ENCODE measurements at places on chromosomes 12 and 14.

- no peaks in the 10 kb centered on the region for H3K4me1 ChIP-seq
- H3K27me3 ChIP-seq, result peaks cover 37% of the 10 kb centered on the region
- H3K4me3 ChIP-seq, result no peak overlapping the region
- no peaks in the 10 kb centered on the region for H3K36me3 ChIP-seq
- no peak overlapping the region for H3K27ac ChIP-seq
Observed at GRCh38 chr12:29608581-29608980, 111.1 kb upstream of the OVCH1 start.

GRCh38 chr12:29024117-29024516, 125.0 kb upstream of the FAR2 start:
- no peaks in the 10 kb centered on the region for H3K36me3 ChIP-seq
- no peak overlapping the region for H3K4me3 ChIP-seq
- H3K27ac ChIP-seq, result no peak overlapping the region
- peaks cover 18% of the 10 kb centered on the region for H3K27me3 ChIP-seq

DNA sequence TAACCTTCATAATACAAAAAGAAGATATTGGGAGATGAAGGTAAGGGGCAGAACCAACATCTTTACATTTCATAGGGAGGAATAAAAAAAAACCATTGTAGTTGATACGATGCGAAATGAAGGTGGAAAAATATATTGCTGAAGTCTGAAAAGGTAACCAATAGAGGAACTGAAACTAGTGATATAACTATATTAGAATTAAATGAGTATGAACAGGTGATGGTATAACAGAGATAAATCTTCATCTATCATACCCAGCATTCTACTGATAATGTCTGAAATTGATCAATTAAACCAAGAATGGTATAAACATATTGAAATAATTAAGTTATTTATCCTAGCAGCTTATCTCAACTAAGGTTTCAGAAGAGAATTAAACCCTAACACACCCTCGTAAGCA, 332.1 kb downstream of the NELL2 start:
- H3K4me3 ChIP-seq, result no peak overlapping the region
- H3K27me3 ChIP-seq, result no peaks in the 10 kb centered on the region
- H3K36me3 ChIP-seq, result no peaks in the 10 kb centered on the region

GRCh38 chr12:26713885-26714383, 119.1 kb downstream of the ITPR2 start:
- H3K27ac ChIP-seq, result no peak overlapping the region
- H3K36me3 ChIP-seq, result peaks cover 8% of the 10 kb centered on the region
- peaks cover 4% of the 10 kb centered on the region for H3K4me1 ChIP-seq
- DNase-seq, result no peak

GRCh38 chr12:12715128-12715458, 2.1 kb upstream of the CDKN1B start:
- H3K4me1 ChIP-seq, result peaks cover 42% of the 10 kb centered on the region
- no peaks in the 10 kb centered on the region for H3K27me3 ChIP-seq
- peak overlapping the region; percentile 100 for H3K27ac ChIP-seq
- peaks cover 61% of the 10 kb centered on the region for H3K36me3 ChIP-seq

GRCh38 chr14:78143489-78144145, 26.6 kb upstream of the NRXN3 start:
- no peak for DNase-seq
- H3K27me3 ChIP-seq, result no peaks in the 10 kb centered on the region
- no peak overlapping the region for H3K27ac ChIP-seq
- H3K4me1 ChIP-seq, result no peaks in the 10 kb centered on the region
- H3K4me3 ChIP-seq, result no peak overlapping the region

DNA sequence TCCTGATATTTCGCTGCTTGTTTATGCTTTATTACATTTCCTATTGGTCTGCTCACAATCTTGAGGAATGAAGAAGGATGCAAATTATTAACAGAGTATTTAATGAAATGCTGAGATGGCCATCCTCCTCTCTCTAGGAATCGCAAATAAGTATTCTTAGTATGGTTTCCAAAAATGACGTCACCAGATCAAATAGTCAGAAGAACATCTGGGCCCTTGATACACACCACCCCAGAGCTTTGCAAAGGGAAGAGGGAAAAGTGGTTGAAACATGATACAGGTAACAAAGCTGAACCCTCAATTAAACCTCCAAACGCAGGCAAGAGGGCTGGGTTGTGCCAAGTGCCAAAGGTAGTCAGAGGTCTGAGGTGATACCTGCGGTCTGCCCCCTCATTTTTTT, 107.3 kb downstream of the BCL11B start:
- H3K4me1 ChIP-seq, result peaks cover 30% of the 10 kb centered on the region
- H3K36me3 ChIP-seq, result peaks cover 23% of the 10 kb centered on the region
- no peaks in the 10 kb centered on the region for H3K27me3 ChIP-seq
- no peak for DNase-seq
- H3K4me3 ChIP-seq, result no peak overlapping the region
- no peak overlapping the region for H3K27ac ChIP-seq

GRCh38 chr12:131923260-131923659, 5.8 kb upstream of the PUS1 start:
- H3K36me3 ChIP-seq, result peaks cover 31% of the 10 kb centered on the region
- no peak overlapping the region for H3K27ac ChIP-seq
- H3K4me1 ChIP-seq, result peaks cover 10% of the 10 kb centered on the region
- H3K4me3 ChIP-seq, result no peak overlapping the region

GRCh38 chr12:64670919-64671639, 60.8 kb downstream of the RASSF3 start:
- peaks cover 34% of the 10 kb centered on the region for H3K36me3 ChIP-seq
- no peak for DNase-seq
- H3K27ac ChIP-seq, result peak overlapping the region; percentile 89
- peak overlapping the region; percentile 86 for H3K4me3 ChIP-seq

DNA sequence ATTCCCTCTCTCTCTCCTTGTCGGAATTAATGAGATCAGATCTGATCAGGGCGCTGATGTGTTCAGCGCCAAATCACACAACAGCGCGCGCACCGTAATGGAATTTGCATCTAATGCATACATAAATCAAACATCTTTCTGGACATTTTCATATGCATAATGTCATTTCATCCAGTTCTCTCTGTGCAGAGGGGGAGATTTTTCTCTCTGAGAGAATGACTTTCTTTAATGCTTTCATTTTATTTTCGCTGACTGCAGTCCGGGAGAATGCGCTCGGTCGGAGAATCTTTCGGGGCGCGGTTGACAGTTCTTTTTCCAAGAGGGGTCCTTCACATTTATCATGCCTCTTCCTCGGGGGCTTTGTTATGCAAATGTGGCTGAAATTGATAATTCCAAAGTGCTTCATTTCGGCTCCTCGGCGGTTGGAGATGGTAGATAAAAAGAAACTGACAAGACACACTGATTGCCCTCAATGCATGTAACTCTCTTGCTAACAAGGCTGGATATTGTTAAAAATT, 615.9 kb downstream of the VRK1 start:
- H3K27ac ChIP-seq, result no peak overlapping the region
- H3K27me3 ChIP-seq, result no peaks in the 10 kb centered on the region
- H3K4me1 ChIP-seq, result peaks cover 11% of the 10 kb centered on the region
- DNase-seq, result no peak
- no peak overlapping the region for H3K4me3 ChIP-seq
- peaks cover 4% of the 10 kb centered on the region for H3K36me3 ChIP-seq

DNA sequence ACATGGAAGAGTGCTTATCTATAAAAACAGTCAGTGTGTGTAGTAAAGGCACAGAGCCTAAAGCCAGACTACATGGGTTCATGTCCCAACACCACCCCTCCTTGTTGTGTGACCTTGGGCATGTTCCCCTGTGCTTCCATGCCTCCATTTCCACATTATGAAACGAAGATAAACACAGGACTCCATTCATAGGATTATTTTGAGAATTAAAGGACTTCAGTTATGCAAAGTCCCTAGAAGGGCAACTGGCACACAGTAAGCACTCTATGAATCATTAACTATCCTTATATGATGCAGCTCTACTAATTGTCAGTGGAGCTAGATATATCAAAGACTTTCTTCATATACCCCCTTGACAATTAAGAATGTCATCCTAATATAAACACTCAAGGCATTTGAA, 17.8 kb downstream of the IFNG-AS1 start:
- H3K27me3 ChIP-seq, result no peaks in the 10 kb centered on the region
- H3K4me1 ChIP-seq, result peaks cover 21% of the 10 kb centered on the region
- H3K36me3 ChIP-seq, result peaks cover 4% of the 10 kb centered on the region
- H3K4me3 ChIP-seq, result no peak overlapping the region
- DNase-seq, result no peak

DNA sequence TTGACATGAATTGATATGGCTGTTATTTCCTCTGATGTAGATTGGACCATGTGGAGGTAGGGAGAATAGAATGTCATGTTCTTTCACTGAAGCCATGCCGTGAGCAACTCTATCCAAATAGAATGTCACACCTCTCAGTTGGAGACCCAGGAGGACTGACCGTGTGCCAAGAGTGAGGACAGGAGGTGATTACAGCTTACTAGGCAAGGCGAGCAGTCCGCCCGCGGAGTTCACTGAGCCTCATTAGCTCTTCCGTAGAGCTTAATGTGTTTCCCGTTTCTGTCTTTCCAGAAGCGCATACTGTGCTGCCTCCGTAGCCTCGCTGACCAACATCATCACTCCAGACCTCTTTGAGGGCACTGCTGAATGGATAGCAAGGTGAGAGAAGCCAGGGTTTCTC, 45.6 kb downstream of the FNTB start:
- H3K36me3 ChIP-seq, result peaks cover 24% of the 10 kb centered on the region
- DNase-seq, result no peak
- H3K4me1 ChIP-seq, result no peaks in the 10 kb centered on the region

GRCh38 chr12:106645465-106646330, 62.9 kb downstream of the RFX4 start:
- H3K4me3 ChIP-seq, result no peak overlapping the region
- DNase-seq, result no peak
- no peaks in the 10 kb centered on the region for H3K4me1 ChIP-seq
- H3K27ac ChIP-seq, result no peak overlapping the region
- H3K27me3 ChIP-seq, result peaks cover 23% of the 10 kb centered on the region
- H3K36me3 ChIP-seq, result no peaks in the 10 kb centered on the region

DNA sequence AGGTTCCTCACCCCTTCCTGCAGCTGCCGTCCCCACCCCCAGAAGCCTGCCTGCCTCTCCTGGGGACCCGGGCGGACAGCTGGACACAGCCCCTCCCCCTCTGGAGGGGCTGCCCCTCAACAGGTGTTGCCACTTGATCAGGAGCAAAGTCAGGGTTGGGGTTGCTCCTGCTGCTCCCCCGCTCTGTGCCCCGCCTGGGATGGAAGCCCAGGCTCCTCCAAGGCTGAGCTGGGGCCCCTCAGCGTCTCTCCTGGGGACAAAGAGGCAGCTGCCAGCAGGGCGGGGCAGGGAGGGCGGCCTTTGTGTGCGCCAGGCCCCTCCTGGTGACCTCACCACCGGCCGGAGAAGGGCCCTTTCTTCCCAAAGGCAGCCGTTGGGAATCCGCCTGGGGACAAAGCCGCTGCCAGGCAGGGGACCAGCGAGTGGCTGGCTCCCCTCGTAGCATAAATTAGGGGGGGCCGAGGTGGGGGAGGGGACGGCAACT, 13.7 kb downstream of the TRMT61A start:
- no peak overlapping the region for H3K27ac ChIP-seq
- H3K4me1 ChIP-seq, result no peaks in the 10 kb centered on the region
- DNase-seq, result no peak
- peaks cover 7% of the 10 kb centered on the region for H3K36me3 ChIP-seq

GRCh38 chr12:41288142-41288811, 100.2 kb downstream of the PDZRN4 start:
- H3K4me1 ChIP-seq, result no peaks in the 10 kb centered on the region
- H3K36me3 ChIP-seq, result no peaks in the 10 kb centered on the region
- H3K4me3 ChIP-seq, result no peak overlapping the region
- no peak overlapping the region for H3K27ac ChIP-seq
- H3K27me3 ChIP-seq, result no peaks in the 10 kb centered on the region

GRCh38 chr12:29992366-29992765, 208.6 kb upstream of the TMTC1 start:
- H3K4me1 ChIP-seq, result no peaks in the 10 kb centered on the region
- H3K27ac ChIP-seq, result no peak overlapping the region

GRCh38 chr12:29427964-29428363, 47.0 kb upstream of the ERGIC2 start:
- no peak overlapping the region for H3K4me3 ChIP-seq
- no peaks in the 10 kb centered on the region for H3K36me3 ChIP-seq
- no peak for DNase-seq
- H3K27me3 ChIP-seq, result peaks cover 29% of the 10 kb centered on the region
- no peak overlapping the region for H3K27ac ChIP-seq

GRCh38 chr12:52600941-52601481, at the start of gene KRT72:
KRT72 (minus strand) TSS chr12:52601463; CDS start chr12:52601452, 11 bp downstream.
- H3K36me3 ChIP-seq, result no peaks in the 10 kb centered on the region
- no peak within 1 kb of the TSS for H3K4me3 ChIP-seq
- DNase-seq, result no peak
- H3K27ac ChIP-seq, result no peak within 1 kb of the TSS
- peaks cover 47% of the 10 kb centered on the region for H3K27me3 ChIP-seq

- peaks cover 19% of the 10 kb centered on the region for H3K4me1 ChIP-seq
- H3K36me3 ChIP-seq, result peaks cover 4% of the 10 kb centered on the region
- DNase-seq, result no peak
- peak overlapping the region; percentile 69 for H3K27ac ChIP-seq
- H3K4me3 ChIP-seq, result no peak overlapping the region
Observed at GRCh38 chr12:94271351-94271750, 123.0 kb downstream of the PLXNC1 start.

DNA sequence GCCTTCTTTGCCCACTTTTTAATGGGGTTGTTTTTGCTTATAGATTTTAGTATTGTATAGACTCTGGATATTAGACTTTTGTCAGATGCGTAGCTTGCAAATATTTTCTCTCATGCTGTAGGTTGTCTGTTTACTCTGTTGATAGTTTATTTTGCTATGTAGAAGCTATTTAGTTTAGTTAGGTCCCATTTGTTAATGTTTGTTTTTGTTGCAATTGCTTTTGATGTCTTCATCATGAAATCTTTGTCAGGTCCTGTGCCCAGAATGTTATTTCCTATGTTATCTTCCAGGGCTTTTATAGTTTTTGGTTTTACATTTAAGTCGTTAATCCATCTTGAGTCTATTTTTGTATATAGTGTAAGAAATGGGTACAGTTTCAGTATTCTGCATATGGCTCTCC, 30.0 kb upstream of the LYZ start:
- no peak overlapping the region for H3K27ac ChIP-seq
- DNase-seq, result no peak
- H3K4me3 ChIP-seq, result no peak overlapping the region
- H3K27me3 ChIP-seq, result peaks cover 18% of the 10 kb centered on the region

- no peaks in the 10 kb centered on the region for H3K27me3 ChIP-seq
- no peak overlapping the region for H3K4me3 ChIP-seq
- no peak overlapping the region for H3K27ac ChIP-seq
- no peaks in the 10 kb centered on the region for H3K4me1 ChIP-seq
- H3K36me3 ChIP-seq, result no peaks in the 10 kb centered on the region
Observed at GRCh38 chr14:33555710-33556350, 395.0 kb downstream of the EGLN3 start.

- no peaks in the 10 kb centered on the region for H3K27me3 ChIP-seq
- no peak for DNase-seq
- no peak overlapping the region for H3K27ac ChIP-seq
- no peaks in the 10 kb centered on the region for H3K36me3 ChIP-seq
- H3K4me3 ChIP-seq, result no peak overlapping the region
- H3K4me1 ChIP-seq, result peaks cover 13% of the 10 kb centered on the region
Observed at GRCh38 chr14:74864198-74864597, 11.7 kb downstream of the PROX2 start.

Data from effector memory CD8-positive, alpha-beta T cell (primary cell).